ENCODE measurements at places on chromosomes 3 and 15.

GRCh38 chr3:3110749-3111361 is 681 bp upstream of the IL5RA start:
- peaks cover 8% of the 10 kb centered on the region for H3K27me3 ChIP-seq
- H3K4me1 ChIP-seq, result no peaks in the 10 kb centered on the region
- no peak overlapping the region for H3K4me3 ChIP-seq
- no peak overlapping the region for H3K27ac ChIP-seq

DNA sequence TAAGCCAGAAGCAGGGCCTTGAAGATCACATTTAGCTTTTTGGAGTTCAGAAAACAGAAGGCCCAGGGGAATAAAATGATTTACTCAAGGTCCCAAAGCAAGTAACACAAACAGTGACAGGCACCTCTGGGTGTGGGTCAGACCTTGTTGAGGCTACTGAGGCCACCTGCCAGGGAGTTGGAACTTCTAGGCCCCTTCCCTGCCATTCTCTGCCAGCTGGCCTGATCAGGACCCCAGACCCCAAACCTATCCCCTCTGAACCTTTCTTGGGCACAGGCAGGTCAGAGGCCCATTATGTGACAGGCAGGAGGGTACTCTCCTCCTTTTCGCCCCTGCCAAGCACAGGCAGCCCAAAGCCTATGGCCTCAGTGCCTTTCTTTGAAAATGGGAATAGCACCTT is 49.4 kb upstream of the ATP2B2 start:
- peaks cover 6% of the 10 kb centered on the region for H3K27me3 ChIP-seq
- no peak for DNase-seq
- no peak overlapping the region for H3K27ac ChIP-seq
- H3K4me3 ChIP-seq, result no peak overlapping the region
- H3K4me1 ChIP-seq, result peaks cover 42% of the 10 kb centered on the region
- no peaks in the 10 kb centered on the region for H3K36me3 ChIP-seq

DNA sequence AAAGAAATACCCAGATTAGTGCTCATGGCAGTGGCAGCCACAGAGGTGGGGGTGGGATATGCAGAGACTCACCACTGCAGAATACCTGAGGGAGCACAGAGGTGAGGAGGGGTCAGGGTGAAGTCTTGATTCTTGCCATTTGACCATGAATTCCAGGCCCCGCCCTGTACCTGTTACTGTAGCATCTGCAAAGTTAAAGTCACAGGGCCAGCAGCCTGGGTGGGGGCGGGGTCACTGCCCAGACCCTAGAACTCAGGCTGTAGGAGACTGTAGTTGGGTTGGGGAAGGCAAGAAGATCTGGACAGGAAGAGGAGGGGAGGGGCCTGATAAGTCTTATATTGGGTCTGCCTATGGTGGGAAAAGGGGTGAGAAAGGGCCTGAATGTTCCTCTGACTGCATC is 14.5 kb downstream of the CCDC71 start:
- H3K4me3 ChIP-seq, result no peak overlapping the region
- no peaks in the 10 kb centered on the region for H3K36me3 ChIP-seq
- H3K4me1 ChIP-seq, result no peaks in the 10 kb centered on the region

- H3K4me1 ChIP-seq, result peaks cover 7% of the 10 kb centered on the region
- H3K27ac ChIP-seq, result no peak overlapping the region
- H3K27me3 ChIP-seq, result no peaks in the 10 kb centered on the region
- H3K4me3 ChIP-seq, result no peak overlapping the region
- no peak for DNase-seq
Measured at GRCh38 chr3:184770541-184770940, 41.4 kb upstream of the VPS8 start.

DNA sequence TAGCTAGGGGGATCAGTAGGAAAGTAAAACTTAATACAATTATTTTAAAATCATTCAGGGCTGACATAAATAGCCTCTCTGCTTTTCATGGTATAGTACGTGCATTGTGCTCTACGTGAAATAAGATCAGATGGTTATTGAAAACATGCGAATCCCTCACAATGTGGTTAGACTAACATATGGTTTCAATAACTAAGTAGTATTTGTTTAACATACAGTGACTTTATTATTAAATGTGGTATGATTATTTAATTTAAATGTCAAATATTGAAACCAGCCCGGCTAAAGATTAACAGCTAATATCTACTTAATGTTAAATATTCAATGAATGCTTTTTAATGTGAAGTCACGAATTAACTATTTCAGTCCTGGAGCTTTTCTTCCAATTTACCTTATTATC is 473.9 kb upstream of the THBS1 start:
- DNase-seq, result no peak
- no peak overlapping the region for H3K27ac ChIP-seq
- H3K36me3 ChIP-seq, result no peaks in the 10 kb centered on the region
- H3K4me1 ChIP-seq, result no peaks in the 10 kb centered on the region
- H3K4me3 ChIP-seq, result no peak overlapping the region

DNA sequence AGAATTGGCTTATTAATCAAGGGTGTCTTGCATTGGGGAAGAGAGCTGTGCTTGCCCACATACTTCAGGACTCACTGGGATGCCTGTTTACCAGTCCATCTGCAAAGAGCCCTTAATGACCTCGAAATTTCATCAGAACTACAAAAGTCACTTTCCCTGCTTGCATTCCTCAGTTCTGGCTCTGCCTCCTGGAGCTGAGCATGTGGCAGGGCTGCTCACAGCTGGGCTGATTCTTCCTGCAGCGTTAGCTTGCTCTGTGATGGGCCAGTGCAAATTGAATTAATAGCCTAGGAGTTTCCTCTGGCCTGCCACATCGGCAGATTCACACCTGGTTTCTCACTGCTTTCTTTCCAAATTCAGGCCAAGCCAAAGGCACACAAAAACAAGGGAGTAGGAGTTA is 108.9 kb downstream of the DUT start:
- no peaks in the 10 kb centered on the region for H3K4me1 ChIP-seq
- H3K36me3 ChIP-seq, result no peaks in the 10 kb centered on the region
- H3K27ac ChIP-seq, result no peak overlapping the region
- no peaks in the 10 kb centered on the region for H3K27me3 ChIP-seq

- peaks cover 2% of the 10 kb centered on the region for H3K27me3 ChIP-seq
- H3K4me3 ChIP-seq, result peak overlapping the region; percentile 52
- peaks cover 10% of the 10 kb centered on the region for H3K36me3 ChIP-seq
- peak; percentile 64 for DNase-seq
Measured at GRCh38 chr3:194255252-194256039, 95.7 kb downstream of the CPN2 start.

DNA sequence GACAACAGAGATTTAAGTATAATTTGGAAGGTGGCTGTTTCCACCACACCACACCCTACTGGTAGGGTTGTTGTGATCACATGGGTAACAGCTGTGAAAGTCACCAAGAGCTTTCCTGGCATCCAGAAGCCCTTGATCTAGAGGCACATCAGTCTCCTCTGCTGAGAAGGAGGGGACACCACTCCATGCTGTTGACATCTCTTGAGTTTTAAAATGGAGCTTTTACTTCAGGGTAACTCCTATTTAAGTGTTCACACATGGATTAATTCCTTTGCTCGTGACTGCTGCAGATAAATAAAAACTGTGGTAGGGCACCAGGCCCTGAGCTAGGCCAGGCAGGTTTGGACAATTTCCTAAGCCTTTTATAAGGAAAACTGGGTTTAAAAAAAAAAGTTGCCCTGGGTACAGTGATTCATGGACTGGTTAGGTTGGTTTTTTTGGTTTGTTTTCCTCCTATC is 7.5 kb downstream of the EXOSC7 start:
- H3K4me3 ChIP-seq, result no peak overlapping the region
- peaks cover 14% of the 10 kb centered on the region for H3K36me3 ChIP-seq
- peaks cover 66% of the 10 kb centered on the region for H3K4me1 ChIP-seq
- H3K27me3 ChIP-seq, result no peaks in the 10 kb centered on the region
- H3K27ac ChIP-seq, result no peak overlapping the region

DNA sequence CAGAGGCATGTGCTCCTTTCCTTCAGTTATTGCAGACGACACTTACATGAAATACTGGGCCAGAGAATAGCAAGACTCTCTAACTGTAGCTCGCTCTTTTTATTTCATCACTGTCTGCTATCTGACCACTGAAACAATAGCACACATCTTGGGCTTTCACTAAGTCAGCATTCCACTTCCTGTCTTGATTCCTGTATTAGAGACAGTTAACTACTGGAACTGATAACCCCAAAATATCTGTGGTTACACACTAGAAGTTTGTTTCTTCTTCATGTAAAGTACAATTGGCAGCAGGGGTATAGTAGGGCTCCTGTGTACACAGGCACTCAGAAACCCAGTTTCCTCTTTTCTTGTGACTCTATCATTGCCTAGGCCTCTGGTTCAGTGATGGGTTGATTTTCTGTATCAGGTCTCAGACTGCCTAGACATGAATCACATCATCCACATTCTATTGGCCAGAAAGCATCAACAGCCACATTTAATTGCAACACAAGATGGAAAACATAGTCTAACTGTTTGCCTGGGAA is 230.2 kb upstream of the CD96 start:
- DNase-seq, result no peak
- H3K4me1 ChIP-seq, result peaks cover 42% of the 10 kb centered on the region
- H3K4me3 ChIP-seq, result peak overlapping the region; percentile 8
- H3K36me3 ChIP-seq, result peaks cover 3% of the 10 kb centered on the region
- H3K27ac ChIP-seq, result peak overlapping the region; percentile 90

- no peak overlapping the region for H3K4me3 ChIP-seq
- peaks cover 40% of the 10 kb centered on the region for H3K27me3 ChIP-seq
- H3K36me3 ChIP-seq, result no peaks in the 10 kb centered on the region
- no peaks in the 10 kb centered on the region for H3K4me1 ChIP-seq
- no peak overlapping the region for H3K27ac ChIP-seq
- no peak for DNase-seq
Measured at GRCh38 chr3:124019291-124019690, 27.4 kb upstream of the ROPN1 start.

- no peaks in the 10 kb centered on the region for H3K27me3 ChIP-seq
- H3K36me3 ChIP-seq, result peaks cover 56% of the 10 kb centered on the region
- no peak for DNase-seq
- peaks cover 63% of the 10 kb centered on the region for H3K4me1 ChIP-seq
- H3K27ac ChIP-seq, result peak overlapping the region; percentile 74
- no peak overlapping the region for H3K4me3 ChIP-seq
Measured at GRCh38 chr3:48927928-48928327, 9.3 kb downstream of the ARIH2 start.

Measured in activated CD4-positive, alpha-beta T cell treated with anti-CD3 and anti-CD28 coated beads, Interleukin-2, amount 10 ng/mL, durations not matched to agents 7 days and 5 days (primary cell).